ENCODE measurements at places on chromosomes 5 and 9.

GRCh38 chr9:110874963-110875674, 163.2 kb downstream of the LPAR1 start:
- DNase-seq, result no peak

GRCh38 chr9:37554318-37554717, 21.9 kb downstream of the FBXO10 start:
- no peak for DNase-seq

- no peak for DNase-seq
These were observed 149.3 kb upstream of the CCNH start for GRCh38 chr5:87562068-87562467.

- no peak for DNase-seq
These were observed 23.4 kb downstream of the EHMT1 start for GRCh38 chr9:137642118-137642601.

DNA sequence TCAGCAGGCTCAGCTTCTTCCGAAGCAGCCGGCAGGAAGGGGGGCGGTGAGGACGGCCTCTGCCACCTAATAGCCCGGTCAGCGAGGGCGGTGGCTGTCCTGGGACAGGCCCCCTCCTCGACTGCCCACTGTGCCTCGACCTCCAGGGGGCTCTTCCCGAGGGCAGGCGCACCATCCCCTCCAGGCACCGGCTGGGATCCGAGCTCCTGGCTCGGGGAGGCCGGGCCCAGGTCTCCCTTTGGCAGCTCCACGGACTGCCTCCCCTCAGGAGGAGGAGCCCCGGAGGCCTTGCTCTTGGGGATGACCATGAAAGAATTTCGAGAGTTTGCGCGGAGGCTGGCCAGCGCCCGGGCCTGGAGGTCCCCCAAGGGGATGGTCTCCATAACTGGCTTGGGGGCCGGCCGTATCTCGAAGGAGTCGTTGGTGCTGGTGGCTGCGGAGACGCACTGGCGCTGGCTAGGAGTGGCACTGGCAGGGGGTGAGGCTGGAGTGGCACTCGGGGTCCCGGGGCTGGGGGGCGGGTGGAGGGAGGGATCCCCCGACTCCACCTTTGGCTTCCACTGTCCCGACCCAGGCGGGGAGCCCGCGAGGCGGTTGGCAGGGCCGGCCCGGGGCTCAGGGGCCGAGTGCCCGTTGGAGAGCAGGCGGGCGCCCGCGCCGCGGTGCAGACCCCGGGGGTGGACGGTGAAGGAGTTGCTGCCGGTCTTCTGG, 975 bp downstream of the TPRN start:
- DNase-seq, result no peak

- DNase-seq, result peak; percentile 73
These were observed 658 bp upstream of the PCDH1 start for GRCh38 chr5:141878711-141879425.

GRCh38 chr5:43007246-43007910, 32.7 kb downstream of the ANXA2R start:
- DNase-seq, result peak; percentile 68

DNA sequence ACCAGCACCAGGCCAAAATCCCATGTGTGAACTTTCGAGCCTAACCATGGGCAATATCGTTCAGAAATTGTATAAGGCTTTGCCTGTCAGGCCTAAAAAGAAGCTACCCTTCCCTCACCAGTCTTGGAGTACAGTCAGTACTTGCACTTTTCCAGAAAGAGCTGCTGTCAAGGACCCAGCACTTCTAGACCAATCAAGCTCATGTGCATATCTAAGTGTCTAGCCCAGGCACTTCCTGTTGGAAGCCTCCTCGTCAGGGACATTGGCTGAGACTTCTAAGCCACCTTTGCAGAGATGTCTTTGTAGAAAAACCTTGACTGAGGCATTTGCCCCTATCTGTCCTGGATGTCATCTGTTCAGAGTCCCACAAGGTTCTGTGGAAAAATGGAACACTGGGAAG, 1930.5 kb downstream of the EFNA5 start:
- no peak for DNase-seq

GRCh38 chr9:85202596-85202995, 533.1 kb downstream of the NTRK2 start:
- DNase-seq, result no peak

DNA sequence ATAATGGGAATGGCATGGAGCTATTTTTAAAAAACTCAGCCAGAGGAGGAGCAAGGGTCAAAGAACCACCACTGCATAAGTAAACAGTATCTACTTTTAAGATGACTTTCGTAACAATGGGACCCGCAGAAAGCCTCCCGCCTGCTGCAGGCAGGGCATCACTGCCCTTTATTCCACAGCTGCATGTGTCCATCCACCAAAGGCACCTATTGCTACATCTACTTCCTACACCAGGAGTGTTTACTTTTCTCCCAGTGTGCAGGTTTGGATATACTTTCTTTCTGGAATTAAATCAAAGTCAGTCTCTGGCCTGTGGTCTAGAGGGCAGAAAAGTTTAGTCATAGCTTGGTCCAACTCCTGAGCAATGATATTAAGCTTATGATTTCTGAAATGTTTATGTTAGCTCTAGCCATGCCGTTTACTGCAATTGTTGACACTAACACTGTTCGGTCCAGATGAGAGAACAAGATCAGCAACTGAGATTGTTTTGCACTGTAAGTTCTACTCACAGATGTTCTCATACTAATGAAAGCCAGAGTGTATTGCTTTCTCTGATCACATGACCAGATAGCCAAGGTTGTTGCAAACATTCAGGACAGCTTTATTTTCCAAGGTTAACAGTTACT, 391.5 kb downstream of the FGF10 start:
- no peak for DNase-seq

GRCh38 chr5:64487283-64487682, 18.5 kb upstream of the RGS7BP start:
- no peak for DNase-seq

- no peak for DNase-seq
These were observed 657.2 kb downstream of the TLE1 start for GRCh38 chr9:81032030-81032572.

DNA sequence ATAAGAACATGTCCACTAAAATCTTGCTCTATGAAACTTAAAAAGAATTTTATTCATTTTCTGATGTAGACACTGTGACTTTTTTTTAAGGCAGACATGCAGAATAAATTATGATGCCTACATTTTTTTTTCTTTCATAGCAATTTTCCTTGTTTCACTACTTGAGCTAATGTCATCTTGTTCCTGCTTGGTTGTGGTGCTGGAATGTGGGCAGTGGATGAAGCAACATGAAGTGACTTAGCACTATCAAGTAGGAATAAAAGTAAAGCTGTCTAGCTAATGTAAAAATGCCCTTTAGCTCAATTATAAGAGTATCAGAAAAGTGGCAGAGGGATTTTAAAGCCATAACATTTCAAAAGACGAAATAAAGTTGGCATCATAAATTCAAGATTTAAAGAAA, 191.0 kb downstream of the ADAMTS6 start:
- DNase-seq, result no peak

GRCh38 chr5:30405821-30406220, 787.7 kb upstream of the CDH6 start:
- no peak for DNase-seq

GRCh38 chr9:12272471-12273120, 420.6 kb upstream of the TYRP1 start:
- DNase-seq, result no peak

GRCh38 chr5:76546497-76547102, 76.6 kb downstream of the F2RL2 start:
- DNase-seq, result no peak

DNA sequence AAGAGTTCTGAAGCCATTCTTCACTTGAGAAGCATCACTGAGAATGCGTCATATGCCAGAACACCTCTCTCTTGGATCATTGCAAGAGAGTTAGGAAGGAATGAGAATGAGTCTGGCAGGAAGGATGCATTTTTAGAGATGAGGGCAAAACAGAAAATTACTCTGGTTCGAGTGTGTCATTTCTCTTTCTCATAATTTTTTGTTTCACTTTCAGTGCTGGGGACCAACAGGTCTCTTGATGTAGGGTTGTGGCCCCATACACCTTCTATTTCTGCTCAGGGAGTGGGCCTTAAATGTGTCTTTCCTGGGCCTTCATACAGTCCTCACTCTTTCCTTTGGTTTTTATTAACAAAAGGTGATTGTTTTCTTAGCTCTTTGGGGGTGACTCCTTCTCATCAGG, 302.4 kb downstream of the NR3C1 start:
- DNase-seq, result no peak

- no peak for DNase-seq
These were observed 19.0 kb upstream of the SCAMP1 start for GRCh38 chr5:78341440-78341839.

GRCh38 chr5:86605881-86606280, 11.9 kb upstream of the COX7C start:
- DNase-seq, result no peak

- DNase-seq, result no peak
These were observed 365.0 kb upstream of the CDH9 start for GRCh38 chr5:27403243-27403882.

DNA sequence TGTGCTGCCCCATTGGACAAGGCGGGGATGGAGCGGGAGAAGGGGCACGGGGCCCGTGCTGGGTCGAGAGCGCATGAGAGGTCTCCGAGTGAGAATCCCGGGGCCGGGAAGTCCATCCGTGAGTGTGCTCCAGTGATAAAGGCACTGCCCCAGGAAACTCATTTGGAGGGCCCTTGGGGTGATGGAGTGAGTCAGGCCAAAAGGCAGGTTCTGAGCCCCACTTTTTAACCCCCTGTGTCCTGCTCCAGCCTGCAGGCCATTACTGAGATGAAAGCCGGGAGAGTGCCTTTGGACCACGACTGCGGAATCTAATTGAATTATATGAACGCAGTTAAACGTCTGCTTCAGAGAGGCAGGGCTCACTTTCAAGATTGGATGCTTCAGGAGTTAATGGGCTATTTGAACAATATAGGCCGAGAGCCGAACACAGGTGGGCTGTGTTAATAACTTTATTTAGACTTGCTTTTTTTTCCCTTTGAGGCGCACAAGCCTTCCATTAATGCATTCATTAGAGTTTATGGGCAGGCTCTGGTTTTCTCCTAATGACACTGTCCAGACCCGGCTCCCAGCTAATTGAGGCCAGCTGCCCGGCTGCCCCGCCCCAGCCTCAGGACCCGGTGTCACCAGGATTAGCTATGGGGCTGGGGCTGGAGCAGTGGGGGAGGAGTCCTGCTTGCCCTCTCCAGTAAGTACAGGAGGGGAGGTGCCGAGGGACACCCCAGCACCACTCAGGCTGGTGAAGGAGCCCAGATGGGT, 79.1 kb upstream of the LMX1B start:
- DNase-seq, result no peak

DNA sequence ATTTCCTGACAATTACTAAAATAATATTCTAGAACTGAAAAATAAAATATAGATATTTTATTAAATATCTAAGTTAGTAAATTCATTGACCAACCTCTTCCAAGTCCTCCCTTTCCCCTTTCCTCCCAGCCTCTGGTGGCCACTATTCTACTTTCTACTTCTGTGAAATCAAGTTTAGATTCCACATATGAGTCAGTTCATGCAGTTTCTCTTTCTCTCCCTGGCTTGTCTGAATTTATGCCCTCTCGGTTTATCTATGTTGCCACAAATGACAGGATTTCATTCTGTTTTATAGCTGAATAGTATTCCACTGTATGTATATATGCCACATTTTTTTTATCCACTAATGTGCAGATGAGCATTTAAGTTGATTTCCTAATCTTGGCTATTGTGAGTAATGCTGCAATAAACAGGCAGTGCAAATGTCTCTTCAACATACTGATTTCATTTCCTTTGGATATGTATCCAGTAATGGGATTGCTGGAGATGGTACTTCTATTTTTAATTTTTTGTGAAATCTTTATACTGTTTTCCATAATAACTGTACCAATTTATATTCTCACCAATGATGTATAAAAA, 52.3 kb downstream of the WDR36 start:
- DNase-seq, result no peak

- no peak for DNase-seq
These were observed 149.3 kb upstream of the PPP1R26 start for GRCh38 chr9:135330307-135330631.

DNA sequence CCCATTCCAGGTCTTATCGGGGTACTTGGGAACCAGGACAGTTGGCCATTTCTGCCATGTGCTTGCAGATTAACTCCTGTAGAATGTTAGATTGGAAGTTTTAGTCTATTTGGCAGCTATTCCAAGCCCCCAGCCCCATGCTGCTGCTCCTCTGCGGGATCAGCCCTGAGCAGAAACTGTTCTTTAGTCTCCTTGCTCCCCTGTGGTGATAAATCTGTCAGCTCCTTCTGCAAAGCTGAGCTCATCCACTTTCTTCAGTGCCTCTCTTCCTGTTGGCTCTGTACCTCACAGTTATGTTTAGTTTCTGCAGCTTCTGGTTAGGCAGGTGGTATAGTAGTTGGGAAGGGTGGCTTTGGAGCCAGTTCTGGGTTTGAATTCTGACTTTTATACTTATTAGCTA, 170.4 kb downstream of the GRIA1 start:
- no peak for DNase-seq

DNA sequence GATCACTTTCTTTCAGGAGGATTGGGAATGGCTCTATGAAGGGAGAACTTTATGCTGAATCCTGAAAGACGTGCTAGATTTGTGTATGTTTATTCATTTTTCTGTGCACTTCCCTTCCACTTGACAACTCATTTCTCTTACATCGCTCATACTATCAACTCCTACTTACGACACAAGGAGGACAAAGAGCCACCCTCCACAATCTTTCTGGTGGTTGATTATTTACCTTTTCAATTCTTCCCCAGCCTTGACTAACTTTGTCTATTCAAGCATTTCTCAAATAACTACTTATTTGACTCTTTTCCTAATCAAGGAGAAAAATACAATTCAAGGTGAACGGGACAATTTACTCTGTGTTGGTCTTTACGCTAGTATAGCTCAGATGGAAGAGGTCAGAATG, 622.1 kb downstream of the TLR4 start:
- no peak for DNase-seq

- DNase-seq, result no peak
These were observed 511.3 kb upstream of the PAPPA start for GRCh38 chr9:115642285-115642684.

DNA sequence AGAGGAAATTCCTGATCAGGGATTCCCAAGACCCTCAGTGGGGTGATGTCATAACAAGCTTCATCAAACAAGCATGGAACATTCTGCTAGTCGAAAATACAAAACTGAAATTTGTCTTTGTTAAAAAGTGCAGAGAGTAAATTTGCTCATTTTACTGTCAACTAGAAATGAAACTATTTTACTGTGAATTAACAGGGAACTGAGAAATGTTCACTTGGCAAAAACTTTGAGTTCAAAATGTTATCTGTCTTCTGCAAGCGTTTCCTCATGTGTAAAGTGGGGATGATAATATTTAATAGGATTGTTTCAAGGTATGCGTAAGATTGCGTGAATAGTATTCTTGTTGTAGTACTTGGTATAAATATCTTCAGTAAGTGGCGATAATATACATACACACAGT, 45.4 kb downstream of the ALDH1A1 start:
- no peak for DNase-seq

GRCh38 chr5:176410486-176411180, 5.7 kb downstream of the CLTB start:
- no peak for DNase-seq

- no peak for DNase-seq
These were observed 253.0 kb downstream of the MARCHF11 start for GRCh38 chr5:15926586-15926985.
